AG08396 (cell line): ENCODE measurements at places on chromosomes 2 and 18.
A peak's percentile ranks its signal among the peaks of the same experiment; 100 is the strongest.

DNA sequence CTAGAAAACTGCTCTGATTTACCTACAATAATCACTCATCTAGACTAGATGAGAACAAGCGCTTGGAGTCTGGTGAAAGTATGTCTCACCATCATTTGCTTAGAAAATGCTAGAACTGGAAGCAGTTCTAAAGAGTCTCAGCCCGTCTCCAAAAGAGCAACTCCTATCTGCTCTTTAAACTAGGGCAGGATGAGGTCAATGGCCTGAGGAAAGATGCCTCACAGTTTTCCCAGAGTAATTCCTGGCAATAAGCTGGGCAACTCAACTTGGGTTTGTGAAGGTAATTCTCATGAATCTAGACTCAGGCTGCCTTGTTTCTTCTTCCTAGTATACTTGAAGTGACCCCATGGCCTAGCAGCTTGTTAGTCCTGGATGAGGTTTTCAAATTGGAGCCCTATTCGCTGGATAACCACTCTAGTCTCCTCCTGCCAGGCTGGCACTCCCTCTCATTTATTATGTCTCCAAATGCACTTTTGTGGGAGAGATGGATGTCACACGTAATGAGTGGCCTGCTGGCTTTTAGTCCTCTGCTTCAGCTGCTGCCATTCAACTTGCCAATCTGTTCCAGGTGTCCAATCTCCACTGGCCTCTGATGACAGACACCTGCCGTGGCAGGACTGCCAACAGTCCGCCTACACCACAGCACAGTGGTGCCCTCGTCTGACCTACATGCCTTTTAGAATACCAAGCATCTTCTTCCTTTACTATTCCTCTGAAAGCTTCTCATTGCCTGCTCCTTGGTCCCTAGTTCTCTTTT, 80.9 kb downstream of the CABYR start:
- DNase-seq: no peak

GRCh38 chr2:232697807-232698110, 628 bp downstream of the GIGYF2 start:
- DNase-seq: no peak

DNA sequence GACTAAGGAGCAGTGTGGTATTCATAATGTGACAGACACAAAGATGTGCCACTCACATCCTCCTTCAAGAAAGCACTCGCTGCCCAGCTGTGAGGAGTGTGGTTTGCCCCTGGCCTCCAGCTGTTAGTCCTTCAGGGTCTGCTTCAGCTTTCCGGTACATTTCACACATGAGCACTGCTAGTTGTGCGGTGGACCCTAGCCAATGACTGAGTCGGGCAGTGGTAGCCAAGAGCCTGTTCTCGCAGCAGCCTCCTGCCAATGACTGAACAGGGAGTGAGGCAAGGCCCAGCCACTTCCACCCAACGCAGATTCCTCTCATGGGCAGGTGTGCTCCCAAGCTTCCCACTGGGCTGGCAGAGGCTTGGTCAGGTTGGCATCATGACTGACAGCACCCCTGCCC, 254.3 kb downstream of the RBM43 start:
- DNase-seq: no peak

- DNase-seq: no peak
Measured at GRCh38 chr2:10926191-10926820, 14.6 kb downstream of the KCNF1 start.

DNA sequence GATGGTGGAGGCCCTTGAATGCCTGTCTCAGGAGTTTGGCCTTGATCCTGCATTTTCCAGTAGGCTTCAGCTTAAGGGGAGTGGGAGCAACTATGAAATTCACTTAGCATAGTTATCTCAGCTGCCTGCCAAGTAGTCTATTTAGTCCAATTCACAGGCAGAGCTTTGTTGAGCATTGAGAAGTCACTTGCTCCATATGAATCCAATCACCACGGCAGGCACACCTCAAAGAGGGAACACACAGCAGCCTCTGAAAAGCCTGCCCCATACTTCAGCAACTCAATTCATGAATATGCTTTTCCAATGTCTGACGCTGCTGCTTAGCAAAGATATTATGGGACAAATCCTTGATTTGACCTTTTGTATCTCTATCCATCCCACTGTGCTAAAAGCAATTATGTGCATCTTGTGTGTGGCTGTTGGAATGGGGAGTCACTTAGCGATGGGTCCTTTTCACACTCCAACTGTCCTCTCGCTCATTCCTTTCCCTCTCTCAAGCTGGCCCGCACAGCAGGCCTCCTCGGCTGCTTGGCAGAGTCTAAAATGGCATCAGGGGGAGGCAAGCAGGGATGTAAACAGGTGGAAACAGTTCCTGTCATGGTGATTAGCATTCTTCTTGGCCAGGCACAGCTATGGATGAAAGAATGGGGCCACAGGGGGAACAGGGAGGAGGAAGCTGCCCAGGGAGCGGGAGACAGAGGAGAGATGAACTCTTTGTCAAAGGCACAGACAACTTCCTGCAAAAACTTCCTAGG, 56.0 kb upstream of the LRPPRC start:
- no peak for DNase-seq

- no peak for DNase-seq
Measured at GRCh38 chr2:190930411-190930810, 49.8 kb downstream of the GLS start.

- DNase-seq: no peak
Measured at GRCh38 chr2:237598468-237599208, 8.1 kb upstream of the RAB17 start.

- DNase-seq: no peak
Measured at GRCh38 chr2:45567288-45567963, 43.6 kb downstream of the SRBD1 start.

DNA sequence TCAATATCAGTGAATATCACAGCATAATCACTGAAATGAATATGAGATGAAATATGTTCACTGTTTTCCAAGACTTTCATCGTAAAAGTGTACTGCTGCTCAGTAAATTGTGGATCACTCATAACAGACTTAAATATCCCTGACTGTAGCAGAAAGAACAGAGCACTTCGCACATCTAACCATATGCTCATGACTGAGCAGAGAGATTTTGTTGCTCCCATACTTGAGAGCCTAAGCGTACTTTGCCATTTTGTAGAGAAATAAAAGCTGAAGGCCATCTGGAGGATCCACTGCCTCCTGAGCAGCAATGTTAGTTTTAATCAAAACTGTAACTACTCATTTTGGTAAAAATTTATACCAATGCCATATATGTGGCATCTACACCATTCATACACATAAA, 243.5 kb downstream of the STK39 start:
- DNase-seq: no peak

DNA sequence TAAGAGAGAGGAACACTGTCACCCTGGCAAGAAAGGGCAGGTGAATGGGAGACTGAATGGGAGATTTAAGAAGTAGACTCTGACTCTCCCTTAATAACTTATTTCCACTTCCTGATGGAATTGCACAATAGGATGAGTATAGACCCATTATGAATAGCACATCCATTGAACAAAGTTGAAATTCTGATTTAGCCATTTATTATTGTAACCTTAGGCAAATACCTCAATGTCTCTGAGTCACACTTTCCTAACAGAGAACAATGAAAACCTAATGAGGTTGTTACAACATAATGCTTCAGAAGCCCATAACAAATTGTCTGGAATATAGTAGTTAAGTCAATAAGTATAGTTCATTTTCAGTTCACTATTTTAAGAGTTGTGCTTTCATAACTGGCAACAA, 78.9 kb downstream of the NRXN1 start:
- no peak for DNase-seq

DNA sequence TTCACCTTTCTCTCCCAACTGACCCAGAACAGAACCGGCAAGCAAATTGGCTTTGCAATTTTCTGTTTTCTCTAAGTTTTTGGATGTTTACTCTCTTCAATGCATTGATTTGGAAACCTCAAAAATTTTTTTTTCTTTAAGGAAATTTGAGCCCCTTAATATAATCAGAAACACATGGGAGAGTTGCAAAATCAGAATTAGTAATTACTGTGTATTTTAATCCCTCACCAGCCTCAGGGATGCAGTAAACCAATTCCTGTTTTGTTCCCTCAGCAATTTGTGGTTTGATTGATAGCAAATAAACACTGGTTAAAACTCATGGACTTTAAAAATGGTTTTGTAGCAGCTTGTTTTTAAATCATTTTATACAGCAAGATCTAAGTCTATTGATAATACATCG, 281.5 kb downstream of the NEDD4L start:
- no peak for DNase-seq

GRCh38 chr2:134954065-134954464, 35.4 kb downstream of the CCNT2 start:
- no peak for DNase-seq

DNA sequence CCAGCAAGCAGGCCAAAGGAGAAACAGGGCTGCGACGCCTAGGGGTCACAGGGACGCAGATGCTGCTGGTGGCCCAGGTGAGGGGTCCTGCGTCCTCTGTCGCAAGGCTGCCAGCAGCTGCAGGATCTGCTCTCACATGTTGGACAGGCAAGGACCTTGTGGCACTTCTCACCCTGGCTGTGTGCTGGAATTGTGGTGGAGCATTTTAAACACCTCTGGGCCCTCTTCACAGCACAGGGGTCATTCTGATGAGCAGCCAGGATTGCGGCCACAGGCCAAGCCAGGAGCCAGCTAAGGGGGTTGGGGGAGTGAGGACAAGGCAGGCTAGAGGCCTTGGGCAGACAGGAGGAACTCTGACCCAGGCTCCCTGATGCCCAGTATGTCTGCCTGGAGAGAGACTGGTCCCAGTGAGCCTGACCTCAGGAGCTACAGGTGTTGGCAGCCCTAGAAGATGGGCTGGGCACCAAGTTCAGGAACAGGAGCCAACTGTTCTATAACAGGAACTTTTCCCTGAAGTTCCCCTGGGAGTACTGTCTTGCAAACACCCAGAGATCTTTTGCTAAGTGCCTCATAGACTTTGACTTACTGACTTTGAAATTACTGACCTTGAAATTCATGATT, 40.2 kb downstream of the EFR3B start:
- DNase-seq: no peak

- no peak for DNase-seq
Measured at GRCh38 chr2:226884166-226884565, 48.3 kb downstream of the RHBDD1 start.

- DNase-seq: no peak
Measured at GRCh38 chr2:85766229-85766628, 12.4 kb downstream of the ATOH8 start.

GRCh38 chr2:160207271-160207670, 7.2 kb upstream of the ITGB6 start:
- no peak for DNase-seq

DNA sequence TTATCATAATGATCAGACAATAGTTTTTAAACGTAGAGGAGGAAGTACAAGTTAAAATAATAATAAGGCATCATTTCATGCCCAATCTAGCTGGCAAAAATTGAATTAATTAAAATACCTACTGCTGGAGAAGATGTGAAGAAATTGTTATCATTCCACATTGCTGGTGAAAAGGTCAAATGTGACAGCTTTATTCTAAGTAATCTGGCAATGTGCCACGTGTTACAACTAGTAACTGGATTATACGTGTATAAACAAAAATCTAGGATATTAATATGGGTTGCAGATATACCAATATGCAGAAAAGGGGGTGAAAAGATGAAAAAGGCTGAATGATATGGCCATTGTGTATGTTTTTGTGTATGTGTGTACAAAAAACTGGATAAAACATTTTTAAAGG, 32.4 kb downstream of the SMAD2 start:
- DNase-seq: no peak

DNA sequence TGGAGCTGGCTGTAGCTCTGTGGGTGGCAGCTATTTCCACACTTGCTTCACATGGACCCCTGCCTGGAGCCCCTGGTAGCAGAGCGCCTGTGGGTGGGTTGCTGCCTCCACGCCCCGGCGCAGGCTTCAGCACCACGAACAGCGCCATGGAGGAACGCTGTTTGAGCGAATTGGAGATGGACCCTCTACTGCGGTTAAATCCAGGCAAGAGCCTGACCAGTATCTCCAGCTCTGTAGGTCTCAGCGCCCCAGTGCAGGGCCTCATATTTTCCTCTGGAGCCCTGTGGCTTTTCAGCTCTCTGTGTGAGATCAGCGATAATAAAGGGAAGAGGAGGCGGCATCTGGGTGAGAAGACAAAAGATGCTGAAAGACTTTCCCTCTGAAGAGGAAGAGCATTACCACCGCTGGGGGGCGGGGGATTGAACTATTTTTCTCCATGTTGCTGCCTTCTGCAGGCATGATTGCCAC, 12.0 kb downstream of the ONECUT2 start:
- peak; percentile 40 for DNase-seq

GRCh38 chr2:23505984-23506380, 121.0 kb downstream of the KLHL29 start:
- DNase-seq: no peak

- DNase-seq: peak; percentile 44
Measured at GRCh38 chr2:74481961-74482800, 617 bp downstream of the CCDC142 start.

- DNase-seq: peak; percentile 91
Measured at GRCh38 chr2:101474731-101475384, at the start of gene RFX8. RFX8 (minus strand) TSS chr2:101475112; CDS start chr2:101466848, 8,264 bp downstream.

GRCh38 chr2:74856004-74856578, 22.2 kb downstream of the HK2 start:
- DNase-seq: no peak

DNA sequence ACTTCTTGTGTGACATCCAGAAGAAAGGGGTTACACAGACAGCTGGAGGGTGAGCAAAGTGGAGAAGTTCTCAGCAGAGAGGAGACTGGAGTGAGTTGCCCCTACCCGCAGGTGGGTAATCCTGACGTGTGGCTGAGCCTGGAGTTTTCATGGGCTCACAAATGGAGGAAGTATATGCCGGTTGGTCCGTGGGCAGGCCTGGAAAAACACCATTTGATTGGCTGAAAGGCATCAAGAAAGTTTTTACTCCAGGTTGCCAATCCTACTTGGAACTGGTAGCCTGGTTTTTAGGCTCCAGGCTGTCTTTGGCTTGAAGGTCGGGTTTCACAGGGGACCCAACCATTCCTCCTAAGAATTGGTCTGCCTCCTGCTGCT, 1177.4 kb upstream of the LRRTM1 start:
- DNase-seq: no peak

GRCh38 chr2:26820932-26821331, 27.0 kb upstream of the DPYSL5 start:
- DNase-seq: no peak

GRCh38 chr2:178213991-178214390, 19.7 kb downstream of the OSBPL6 start:
- no peak for DNase-seq

DNA sequence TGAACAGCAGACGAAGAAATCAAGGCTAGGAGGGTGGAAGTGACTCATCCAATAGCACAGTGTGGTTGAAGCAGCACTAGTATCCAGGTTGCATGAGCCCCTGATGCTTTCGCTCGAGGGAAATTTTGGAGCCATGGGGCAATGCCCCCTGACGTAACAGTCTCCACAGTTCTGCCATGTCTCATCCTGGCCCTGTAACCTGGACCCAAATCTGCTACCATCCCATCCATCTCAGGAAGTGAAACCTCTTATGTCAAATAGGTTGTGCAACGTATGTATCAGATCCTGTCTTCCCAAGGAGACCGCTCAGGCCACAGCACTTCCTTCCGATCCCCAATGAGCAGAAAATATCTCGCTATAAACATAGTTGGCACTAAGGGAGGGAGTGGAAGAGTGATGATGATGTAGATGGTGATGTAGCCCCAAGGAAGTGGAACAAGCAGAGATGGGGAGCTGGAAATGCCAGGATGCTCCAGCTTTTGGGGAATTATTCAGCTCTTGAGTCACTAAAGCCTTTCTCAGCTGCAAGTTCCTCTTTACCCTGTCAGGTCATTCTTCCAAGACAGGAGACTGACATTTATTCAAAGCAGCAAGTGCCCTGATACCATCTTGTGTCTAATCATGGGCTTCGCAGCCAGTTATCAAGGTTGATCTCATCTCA, 3.0 kb upstream of the IL1B start:
- DNase-seq: no peak

- DNase-seq: no peak
Measured at GRCh38 chr18:9426753-9427152, 48.6 kb upstream of the RALBP1 start.

- no peak for DNase-seq
Measured at GRCh38 chr18:72601481-72601880, 57.3 kb upstream of the CBLN2 start.
